Esophagus squamous epithelium (tissue), 5 donors: ENCODE measurements at places on chromosomes 11 and 22.

DNA sequence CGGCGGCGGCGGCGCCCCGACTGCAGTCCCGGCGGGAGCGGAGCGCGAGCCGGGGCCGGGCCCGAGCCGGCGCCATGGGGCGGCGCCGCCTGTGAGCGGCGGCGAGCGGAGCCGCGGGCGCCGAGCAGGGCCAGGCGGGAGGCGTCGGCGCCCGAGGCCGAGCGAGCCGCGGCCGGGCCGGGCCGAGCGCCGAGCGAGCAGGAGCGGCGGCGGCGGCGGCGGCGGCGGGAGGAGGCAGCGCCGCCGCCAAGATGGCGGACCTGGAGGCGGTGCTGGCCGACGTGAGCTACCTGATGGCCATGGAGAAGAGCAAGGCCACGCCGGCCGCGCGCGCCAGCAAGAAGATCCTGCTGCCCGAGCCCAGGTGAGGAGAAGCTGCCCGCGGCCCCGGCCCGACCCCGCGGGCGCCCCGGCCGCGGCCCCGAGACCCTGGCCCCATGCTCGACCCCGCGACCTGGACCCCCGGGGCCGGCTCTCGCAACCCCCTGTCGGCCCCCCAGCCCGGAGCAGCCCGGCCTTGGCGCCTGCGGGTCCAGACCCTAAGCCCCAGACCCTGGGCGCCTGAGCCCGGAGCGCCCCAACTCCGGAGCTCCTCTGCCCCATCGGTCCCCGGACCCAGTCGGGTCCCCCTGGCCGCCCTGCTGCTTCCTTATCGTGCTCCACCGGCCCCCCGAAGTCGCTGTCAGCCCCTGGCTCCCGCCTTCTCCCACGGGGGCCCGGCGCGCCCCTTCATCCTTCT lies at the start of gene GRK2:
GRK2 (plus strand) TSS at position 25 of the 739 bp plus-strand sequence; CDS start at position 252, 227 bp downstream.
- no peak for DNase-seq

- DNase-seq, result no peak
These were observed 34.7 kb upstream of the FADD start for GRCh38 chr11:70168405-70168754.

DNA sequence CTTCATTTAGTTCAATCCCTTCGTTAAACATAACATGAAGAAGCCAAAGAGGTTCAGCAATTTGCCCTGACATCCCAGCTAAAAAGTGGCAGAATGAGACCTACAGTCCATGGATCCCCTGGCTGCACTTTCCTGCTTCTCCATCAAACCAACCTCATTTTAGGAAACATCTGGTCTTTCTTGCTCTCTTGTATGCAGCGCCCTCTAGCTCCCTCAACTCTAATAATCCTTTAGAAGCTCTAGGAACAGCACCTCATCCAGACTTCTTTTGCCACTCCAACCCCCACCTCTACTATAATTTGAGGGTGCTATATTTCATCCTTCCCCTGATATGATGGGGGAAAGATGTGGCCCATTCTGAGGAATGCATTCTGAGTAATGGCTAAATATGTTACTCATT lies 7.4 kb downstream of the CNTF start:
- no peak for DNase-seq

DNA sequence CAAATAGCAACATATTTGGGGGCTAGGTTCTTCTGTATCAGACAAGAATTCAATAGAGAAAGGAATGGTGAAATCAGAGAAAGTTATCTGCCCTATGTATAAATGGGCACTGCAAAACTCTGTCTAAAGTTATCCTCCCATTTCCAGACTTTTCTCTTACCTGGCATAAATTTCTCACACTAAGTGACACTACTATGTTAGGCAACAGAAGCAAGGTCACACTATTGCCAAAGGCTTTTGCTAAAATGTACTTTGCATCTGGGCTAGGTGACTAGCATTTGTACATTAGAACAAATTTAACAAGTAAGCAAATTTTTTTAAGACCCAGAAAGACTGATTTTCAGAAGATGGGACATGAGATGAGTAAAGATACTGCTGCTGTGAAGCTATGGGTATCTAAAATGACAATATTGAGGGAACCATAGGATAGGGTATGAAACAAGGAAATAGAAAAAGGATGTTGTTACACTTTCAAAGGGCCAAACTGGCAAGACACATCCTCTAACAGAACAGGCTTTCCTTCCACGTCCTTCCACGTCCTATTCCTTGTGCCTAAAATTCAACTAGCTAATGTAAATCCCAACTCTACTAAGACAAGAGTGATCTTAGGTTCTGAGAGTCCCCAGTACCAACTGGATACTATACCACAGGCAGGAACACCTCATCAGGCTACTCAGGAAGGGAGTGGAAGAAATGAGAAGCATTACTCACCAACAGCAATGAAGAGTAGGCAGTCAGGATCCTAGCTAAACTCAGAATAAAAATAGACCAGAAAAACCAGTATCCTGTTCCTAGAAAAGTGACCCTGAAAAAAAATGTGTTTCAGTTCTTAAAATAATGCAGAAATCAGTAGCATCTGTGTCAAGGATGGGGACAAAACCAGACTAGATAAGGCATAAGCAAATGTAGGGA lies 22.6 kb downstream of the GDPD4 start:
- DNase-seq, result no peak

GRCh38 chr11:120798854-120799253 lies 225.0 kb upstream of the TBCEL start:
- no peak for DNase-seq

GRCh38 chr11:2573240-2574042 lies 126.4 kb downstream of the KCNQ1OT1 start:
- DNase-seq, result no peak

GRCh38 chr11:95760941-95761340 lies 28.6 kb downstream of the FAM76B start:
- DNase-seq, result no peak

DNA sequence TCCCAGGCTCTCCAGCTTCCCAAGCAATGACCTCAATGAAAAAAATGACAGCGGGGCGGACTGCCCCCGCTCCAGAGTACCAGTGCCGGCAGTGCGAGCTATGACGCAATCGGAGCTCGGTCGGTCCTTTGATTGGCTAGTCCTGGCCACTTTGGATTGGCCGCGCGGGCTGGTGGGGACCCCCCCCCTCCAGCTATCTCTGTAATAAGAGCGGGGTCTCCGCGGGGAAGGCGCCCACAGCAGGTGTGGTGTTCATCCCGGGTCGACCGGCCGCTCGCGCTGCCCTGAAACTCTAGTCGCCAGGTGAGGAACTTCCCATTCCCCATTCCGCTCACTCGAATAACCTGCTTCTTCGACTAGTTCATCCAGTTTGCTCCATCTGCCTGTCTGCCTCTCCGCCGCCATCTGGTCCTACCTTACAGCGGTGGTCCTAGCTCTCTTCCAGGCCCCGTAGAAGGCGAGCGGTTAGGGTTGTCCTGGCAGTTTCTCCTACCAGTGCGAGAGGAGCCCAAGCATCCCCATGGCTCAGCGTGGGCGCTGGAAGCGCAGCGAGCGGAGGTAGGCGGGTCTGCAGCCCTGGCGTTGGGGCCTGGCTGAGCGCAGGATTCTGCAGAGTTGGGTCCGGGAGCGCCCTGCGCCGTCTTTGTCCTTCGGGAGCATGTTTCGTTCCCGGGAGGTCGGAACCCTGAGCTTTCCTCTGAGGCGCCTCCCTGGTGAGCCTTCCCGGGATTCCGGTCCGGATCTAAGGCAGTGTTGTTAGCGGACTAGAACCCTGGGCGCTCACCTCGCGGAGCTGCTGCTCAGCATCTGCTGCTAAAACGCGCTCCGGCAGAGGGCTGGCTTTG lies at the start of gene CALCB:
CALCB (plus strand) TSS at position 233 of the 845 bp plus-strand sequence. CDS start 1,126 bp downstream, outside the sequence.
- DNase-seq, result no peak

- no peak for DNase-seq
These were observed 65.7 kb upstream of the NAV2 start for GRCh38 chr11:19646921-19647320.

DNA sequence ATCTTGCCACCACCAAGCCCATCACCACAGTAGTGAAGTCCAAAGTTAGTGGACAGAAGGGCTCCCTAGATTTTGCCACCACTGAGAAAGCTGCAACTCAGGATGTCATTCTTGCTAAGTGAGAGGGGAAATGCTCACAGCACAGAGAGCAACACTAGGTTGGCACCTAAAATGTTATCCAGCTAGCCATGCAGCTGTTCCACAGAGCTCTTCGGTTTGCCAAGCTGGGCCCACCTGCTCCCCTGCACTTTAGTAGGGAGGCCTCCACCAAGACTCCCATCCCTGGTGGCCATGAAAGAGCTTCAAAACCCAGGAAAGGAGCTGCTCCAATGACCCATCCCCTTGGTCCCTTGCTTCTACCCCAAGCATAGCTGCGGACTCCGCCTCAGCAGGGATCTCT lies 63.8 kb downstream of the TRIM29 start:
- no peak for DNase-seq

DNA sequence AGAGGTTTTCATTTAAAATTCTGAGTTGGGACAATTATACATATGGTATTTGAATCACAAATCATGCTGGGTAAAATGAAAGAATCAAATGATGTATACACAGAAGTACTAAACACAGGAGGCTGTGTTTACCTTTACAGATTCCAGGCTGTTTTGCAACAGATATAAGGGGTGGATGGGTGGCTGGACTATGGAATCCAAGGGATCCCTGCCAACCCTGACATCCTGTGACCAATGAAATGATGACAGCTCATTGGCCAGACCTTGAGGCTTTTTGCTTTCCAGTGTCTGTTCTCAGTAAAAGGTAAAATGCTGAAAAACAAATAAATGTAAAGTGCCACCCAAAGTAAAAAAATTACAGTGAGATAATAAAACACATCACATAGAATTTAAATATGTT lies 3.3 kb upstream of the DDI1 start:
- DNase-seq, result no peak

- DNase-seq, result no peak
These were observed 2.0 kb upstream of the LARGE1 start for GRCh38 chr22:33922349-33922681.

- DNase-seq, result no peak
These were observed 48.2 kb downstream of the MOB2 start for GRCh38 chr11:1438261-1438966.

DNA sequence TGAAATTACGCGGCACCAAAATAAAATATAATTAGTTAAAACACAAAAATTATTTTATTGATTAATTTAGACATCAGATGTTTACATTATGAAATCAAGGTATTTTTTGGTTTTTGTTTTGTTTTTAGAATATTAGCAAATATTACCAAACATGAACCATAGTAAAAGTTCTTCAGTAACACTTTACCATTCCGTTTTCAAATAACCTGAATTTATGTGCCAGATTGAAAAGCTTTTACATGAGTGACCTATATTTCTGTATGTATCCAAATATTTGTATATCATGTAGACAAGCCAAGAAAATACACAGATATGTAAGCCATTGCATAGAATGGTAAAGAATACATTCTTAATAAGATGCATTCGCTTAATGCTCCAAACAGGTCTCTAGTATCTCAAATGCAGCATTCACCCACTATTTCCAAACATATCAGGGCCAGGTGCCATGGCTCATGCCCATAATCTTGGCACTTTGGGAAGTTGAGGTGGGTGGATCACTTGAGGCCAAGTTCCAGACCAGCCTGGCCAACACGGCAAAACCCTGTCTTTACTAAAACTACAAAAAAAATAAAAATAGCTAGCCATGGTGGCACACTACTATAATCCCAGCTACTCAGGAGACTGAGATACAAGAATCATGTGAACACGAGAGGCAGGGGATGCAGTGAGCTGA lies 102.4 kb upstream of the SERPIND1 start:
- DNase-seq, result no peak

GRCh38 chr11:30902929-30903328 lies 316.8 kb upstream of the MPPED2 start:
- no peak for DNase-seq

DNA sequence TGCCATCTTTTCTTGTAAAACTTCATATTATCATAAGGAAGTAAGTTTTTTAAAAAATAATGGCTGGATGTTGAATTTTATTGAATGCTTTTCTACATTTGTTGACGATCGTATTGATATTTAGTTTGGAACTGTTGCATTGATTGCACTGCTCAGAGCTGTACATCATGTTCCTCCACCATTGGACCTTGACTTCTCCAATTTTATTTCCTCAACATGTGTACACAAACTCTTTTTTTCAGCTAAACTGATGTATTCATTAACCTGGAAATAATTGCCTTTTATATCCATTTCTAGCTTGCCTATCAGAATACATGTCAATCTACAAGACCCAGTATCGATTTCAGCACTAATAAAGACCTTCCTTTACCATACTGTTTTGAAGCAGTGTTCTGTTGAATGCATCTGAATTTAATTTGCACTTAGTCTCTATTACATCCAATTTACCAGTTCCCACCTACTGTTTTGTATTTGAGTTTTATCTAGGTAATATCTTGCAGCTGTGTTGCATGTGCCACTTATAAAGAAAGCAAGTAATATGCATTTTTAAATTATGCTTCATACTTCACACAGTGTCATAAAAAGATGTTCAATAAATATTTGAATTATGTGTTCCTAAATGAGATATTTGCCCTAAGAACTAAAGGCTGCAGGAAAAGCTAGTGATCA lies 5.5 kb downstream of the CEP57 start:
- no peak for DNase-seq

GRCh38 chr11:11697796-11698195 lies 76.0 kb upstream of the GALNT18 start:
- DNase-seq, result no peak

DNA sequence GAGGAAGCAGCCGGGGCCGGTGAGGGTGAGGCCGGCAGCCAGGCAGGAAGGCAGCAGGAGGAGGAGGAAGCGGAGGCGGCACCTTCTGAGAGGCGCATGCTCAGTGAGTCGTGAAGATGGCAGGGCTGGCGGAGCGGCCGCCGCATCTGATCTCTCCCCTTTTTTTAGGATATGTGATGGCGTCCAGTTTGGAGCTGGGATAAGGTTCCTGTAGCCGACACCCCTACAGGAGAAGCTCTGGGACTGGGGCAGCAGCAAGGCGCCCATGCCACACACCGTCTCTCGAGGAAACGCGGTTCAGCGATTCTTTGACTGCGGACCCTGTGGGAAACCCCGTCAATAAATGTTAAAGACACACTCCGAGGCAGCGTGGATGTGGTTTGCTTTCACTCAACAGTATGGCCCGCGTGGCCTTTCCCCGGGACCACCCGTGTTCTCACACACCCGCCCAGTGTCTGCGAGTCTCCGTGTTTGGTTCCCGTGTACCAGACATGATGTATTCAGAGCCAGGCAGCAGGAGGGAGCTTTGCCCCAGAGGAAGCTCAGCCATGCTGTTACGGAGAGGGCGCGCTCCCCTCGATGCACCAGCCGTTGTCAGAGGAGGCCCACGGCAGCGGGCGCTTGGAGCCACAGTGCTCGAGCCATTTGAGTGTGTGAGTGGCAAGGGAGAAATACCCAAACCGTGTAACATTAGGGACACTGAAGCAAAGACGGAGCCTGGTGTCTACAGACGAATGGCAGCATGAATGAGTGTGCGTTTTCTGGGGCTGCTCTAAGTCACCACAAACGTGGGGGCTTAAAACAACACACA lies 27.7 kb upstream of the PARVB start:
- peak; percentile 26 for DNase-seq

- no peak for DNase-seq
These were observed 22.3 kb upstream of the DGCR8 start for GRCh38 chr22:20057596-20058268.

- no peak for DNase-seq
These were observed 691.6 kb downstream of the NTM start for GRCh38 chr11:132062031-132062430.

DNA sequence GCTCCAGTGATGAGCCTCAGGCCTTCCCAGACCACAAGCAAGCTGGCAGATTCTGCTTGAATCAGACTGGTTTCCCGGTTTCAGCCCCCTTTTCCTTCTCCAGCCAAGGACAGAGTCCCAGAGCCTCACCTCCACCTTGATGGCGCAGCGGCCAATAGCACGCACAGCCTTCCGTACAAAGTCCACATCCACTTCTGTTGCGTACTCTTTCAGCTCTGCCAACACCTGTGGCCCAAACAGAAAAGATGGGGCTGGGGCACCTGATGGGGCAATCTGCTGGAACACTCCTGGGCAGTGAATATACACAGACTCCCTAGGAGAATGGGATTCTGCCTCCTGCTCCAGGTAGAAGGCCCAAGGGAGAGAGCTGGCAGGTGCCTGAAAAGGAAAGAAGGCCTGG lies 35.5 kb upstream of the RASL10A start:
- no peak for DNase-seq
